ENCODE measurements at places on chromosomes 11 and 22.

DNA sequence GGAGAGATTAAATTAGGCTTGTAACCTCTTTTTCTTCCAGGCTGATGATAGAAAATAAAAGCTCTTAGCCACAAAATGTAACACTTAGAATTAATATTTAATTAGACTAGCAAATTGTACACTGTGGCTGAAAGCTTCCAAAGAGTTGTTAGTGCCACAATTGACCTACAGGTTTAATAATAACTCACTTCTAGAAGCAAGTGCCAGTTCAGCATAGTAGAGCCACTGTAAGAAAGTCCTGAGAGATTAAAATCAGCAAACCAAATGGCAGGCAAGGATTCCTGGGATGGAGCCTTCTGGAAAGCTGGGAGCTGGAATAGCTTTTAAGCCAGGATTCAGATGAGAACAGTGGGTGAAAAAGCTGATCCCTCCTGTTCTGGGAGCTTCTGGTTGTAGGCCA, 131.0 kb downstream of the ELP4 start:
- no peak for DNase-seq

- DNase-seq, result no peak
These were observed 704.2 kb upstream of the TENM4 start for GRCh38 chr11:80144897-80145594.

DNA sequence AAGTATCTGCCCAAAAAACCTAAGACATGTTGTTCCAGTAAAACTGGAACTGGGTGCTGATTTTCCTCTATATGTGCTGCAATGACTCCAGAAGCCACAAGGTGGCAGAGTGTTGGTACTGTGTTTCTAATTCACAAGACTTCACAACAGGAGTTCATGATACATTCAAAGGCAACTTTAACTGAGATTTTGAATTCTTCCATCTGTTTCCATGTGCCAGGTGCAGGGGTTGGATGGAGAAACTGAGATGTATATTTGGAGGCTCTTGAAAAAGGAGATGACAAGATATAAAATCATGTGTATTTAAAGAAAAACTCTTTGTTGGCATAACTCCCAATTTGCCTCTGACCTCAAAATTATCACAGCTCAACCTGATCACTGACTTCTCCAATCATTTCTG, 1098.6 kb upstream of the CCDC90B start:
- peak; percentile 44 for DNase-seq

DNA sequence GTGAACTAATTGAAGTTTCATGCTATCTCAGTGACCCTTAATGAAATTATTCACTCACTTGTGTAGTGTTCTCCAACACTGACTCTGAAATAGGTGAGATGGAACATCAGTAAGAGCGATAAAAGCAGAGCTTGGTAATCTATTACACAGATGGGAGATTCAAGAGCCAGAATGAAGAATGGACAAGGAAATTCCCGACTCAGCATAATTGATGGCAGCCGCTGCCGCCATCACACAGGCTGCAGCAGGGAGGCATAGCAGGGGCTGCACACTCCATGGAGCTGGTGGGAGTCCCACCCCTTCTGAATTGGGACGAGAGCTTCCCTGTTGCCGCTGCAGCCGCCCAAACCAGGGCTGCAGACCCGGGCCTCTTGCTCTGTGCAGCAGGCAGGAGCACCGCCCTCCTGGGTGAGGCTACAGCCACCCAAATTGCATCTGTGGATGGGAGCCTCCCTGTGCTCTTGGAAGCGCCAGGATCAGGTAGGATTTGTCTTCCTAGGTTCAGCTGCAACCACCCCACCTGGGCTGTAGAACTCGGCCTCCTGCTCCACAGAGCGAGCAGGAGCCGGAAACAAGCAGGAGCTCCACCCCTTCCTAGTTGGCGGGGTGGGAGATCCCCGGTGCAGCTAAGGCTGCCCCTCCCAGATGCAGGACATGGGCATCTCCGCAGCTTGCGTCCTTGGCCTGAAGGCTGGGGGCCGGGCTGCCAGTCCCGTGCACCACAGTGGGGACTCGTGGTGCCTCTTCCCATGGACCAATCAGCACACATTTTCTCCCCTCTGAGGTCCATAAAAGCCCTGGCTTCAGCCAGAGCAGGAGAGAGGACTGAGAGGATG, 535.1 kb upstream of the LUZP2 start:
- DNase-seq, result no peak

DNA sequence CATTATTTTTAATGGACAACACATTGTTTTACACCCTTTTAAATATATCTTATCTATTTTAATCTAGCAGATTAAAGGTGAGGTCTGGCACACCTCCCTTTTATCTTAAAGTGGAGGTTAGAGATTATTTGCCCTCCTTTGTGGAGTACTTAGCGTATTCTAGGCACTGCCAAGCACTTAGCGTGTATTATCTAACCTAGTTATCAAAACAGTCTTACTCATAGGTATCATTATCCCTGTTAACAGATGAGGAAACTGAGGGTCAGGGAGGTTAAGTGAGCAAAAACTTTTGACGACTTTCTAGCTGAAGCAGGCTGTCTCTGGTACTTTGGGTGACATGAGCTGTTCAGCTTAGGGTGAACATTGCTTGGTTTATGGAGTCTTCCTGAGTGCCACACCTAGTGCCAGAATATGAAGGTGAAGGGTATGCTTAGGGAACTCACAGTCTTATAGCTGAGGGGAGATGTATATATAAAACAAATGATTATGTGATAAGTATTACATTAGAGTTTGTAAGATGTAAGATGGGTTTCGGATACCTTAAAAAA, 55.0 kb downstream of the ZNRF3 start:
- DNase-seq, result no peak

- no peak for DNase-seq
These were observed 68.1 kb upstream of the LRRC4C start for GRCh38 chr11:41527530-41527929.

- peak; percentile 50 for DNase-seq
These were observed 34.2 kb downstream of the DNHD1 start for GRCh38 chr11:6531267-6531752.

- DNase-seq, result no peak
These were observed 90.9 kb downstream of the MICAL2 start for GRCh38 chr11:12200991-12201985.

DNA sequence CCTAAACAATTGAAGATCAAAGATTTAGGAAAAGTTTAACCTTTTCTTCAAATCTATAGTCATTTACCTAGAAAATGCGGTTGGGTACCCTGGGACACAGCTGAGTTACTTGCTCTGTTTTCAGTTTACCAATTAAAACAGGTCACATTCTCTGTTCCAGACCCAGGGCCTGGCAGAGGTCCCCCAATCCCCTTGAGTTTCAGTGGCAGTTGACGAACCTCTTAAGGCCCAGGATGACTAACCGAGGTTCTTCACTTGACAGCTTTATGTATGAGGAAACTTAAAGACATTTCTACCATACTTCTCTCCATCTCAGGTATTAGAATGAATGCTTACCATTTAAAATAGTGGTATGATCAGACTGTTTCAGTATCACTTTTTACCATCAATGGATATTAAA, 16.3 kb downstream of the LDHAL6A start:
- DNase-seq, result no peak

- DNase-seq, result peak; percentile 96
These were observed at the start of gene CCND1 for GRCh38 chr11:69640995-69641581. Gene CCND1 (plus strand): TSS chr11:69641156. CDS start chr11:69641314, 158 bp downstream.

DNA sequence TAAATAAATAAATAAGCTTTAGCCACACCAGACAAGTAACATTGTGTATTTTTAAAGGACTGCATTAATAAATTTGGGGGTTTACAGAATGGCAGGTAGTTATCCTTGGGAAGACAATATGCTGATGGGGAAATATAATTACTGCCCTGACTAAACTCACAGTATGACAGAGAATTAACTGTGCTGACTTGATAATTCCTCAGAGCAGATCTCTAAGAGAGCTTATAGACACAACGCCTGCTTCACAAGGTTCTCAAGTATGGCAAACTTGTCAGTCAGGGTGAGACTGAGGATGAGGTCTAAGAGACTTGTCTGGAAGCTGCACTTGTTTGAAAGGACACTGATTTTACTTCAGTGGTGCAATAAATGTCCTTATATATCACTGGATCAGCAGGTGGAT, 3.3 kb downstream of the OR51B4 start:
- DNase-seq, result no peak

DNA sequence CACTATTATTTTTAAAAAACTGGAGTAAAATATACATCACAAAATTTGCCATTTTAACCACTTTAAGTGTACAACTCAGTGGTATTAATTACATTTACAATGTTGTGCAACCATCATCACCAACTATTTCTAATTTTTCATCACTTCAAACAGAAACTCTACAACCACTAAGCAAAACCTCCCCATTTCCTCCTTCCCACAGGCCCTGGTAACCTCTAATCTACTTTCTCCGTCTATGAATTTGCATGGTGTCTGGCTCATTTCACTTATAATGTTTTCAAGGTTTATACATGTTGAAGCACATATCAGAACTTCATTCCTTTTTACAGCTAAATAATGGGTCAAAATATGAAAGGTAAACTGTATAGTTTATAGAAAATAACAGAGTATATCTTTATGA, 24.4 kb downstream of the DDI1 start:
- no peak for DNase-seq

- no peak for DNase-seq
These were observed 7.2 kb downstream of the CRELD2 start for GRCh38 chr22:49925525-49926128.

DNA sequence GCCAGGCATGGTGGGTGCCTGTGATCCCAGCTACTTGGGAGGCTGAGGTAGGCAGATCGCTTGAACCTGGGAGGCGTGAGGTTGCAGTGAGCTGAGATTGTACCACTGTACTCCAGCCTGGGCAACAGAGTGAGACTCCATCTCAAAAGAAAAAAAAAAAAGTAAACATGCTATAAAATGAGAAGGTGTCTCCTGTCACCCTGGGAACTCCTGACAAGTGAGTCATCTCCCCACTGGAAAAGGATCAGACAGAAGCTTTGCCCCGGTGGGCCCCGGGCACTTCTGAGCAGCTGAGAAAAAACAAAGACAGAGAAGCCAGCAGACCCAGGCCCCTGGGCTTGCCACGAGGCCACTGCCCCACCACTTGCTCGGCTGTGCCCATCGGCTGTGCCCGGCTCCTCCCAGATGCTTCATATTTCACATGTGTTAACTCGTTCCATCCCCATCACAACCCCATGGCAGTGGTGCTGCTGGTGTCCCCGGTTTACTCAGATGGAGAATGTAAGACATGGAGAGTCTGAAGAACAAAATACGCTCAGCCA, 22.3 kb downstream of the TTLL1 start:
- DNase-seq, result no peak

DNA sequence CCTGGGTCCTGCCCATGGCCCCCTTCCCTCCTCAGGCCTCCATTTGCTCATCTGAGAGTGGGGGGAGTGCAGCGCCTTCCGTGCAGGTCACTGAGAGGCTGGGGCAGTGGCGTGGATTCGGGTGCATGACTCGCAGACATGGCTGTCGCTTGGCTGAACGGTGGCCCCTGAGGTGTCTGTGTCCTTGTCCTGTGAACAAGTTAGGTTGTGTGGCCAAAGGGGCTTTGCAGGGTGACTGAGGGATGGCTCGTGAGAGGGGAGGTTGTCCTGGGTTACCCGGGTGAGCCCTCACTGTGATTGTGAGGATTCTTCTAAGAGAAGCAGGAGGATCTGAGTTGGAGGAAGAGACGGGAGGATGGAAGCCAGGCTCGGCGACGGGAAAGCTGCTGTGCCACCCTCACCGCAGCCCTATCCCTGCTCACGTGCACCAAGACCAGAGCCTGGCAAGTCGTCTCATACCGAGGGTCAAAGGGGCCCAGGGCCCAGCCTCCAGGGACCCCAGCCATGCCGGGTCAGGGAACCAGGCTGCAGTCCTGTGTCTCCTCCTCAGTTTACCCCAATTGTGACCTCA, 79.1 kb downstream of the KCNQ1 start:
- no peak for DNase-seq

DNA sequence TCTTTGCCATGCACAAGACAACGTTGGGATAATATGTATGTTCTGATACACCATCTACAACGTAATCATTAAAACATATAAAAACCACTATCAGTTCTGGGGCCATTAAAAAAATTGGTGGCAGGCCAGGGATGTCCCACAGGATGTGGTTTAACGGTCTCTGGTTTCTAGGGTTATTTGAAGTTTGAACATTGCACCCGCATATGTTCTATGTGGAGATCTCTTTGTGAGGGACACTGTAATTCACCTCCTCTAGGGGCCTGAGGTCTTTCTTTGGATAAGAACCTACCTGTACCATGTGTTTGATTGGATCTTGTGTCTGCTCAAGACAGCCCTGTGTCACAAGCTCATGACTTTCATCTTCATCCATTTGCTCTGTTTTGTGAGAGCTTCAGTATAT, 73.2 kb downstream of the GGTLC2 start:
- DNase-seq, result no peak

GRCh38 chr11:126587541-126587940, 232.1 kb downstream of the ST3GAL4 start:
- DNase-seq, result no peak

DNA sequence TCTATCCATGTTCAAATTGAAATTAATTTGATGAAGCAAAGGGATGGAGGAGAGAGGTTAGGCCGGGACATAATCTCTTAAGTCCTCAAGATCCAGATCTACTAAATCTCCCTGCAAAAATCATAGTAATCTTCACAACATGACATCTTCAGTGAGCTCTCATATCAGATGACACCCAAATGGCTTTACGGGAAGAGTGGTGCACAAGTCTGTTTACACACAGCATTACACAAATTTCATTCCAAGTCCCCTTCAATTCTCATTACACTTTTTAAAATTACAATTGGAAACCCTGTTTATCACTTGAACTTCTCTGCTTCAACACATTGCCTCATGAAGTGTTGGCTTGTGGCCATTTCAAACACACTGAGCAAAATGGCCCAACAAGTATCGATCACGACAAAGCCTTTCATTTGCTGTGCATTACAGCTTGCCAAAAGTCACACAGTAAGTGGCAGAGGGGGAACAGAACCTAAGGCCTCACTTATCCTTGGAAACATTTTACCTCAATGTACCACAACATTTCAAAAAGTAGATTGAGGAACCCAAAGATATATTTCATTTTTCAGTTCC, 17.9 kb upstream of the TPH1 start:
- DNase-seq, result no peak

GRCh38 chr22:20798974-20799373, 25.1 kb downstream of the SERPIND1 start:
- no peak for DNase-seq

DNA sequence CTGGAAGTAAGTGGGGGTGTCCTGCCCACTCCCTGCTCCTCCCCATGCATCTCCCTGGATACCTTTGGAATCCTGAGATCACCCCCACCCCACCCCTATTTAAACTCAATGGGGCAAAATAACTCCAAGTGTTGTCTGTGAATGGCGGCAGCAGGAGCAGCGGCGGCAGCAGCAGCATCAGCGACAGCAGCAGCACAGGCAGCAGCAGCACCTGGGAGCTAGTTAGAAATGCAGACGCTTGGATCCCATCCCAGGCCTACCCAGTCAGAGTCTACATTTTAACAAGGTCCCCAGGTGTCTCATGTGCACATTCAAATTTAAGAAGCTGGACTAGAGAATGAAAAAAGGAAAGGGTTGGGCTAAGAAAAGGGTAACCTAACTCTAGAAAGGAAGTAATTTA, 82.6 kb downstream of the SEZ6L start:
- DNase-seq, result no peak

DNA sequence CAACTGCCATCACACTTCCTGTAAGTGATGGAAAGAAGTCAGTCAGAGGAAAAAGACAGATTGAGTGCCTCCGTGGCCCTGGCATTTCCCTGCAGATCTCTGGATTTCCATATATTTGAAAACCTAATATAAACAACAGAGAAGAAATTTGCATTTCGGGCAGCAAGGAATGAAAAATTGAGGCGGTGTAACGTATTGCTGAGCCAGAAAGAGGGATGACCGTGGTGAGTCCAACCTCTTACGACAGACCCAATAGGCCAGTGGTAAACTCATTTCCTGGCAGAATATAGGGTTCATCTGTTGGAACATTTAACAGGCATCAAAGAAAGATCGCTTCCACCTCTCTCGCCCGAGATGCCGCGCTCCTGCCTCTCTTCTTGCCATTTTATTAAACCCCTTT, 336.5 kb downstream of the MIAT start:
- DNase-seq, result no peak
